Activated naive CD8-positive, alpha-beta T cell treated with anti-CD3 and anti-CD28 coated beads for 36 hours (primary cell): ENCODE measurements at places on chromosomes 6 and 20. TPM values are rescaled to one million over a fixed set of nuclear protein-coding genes. Genes with fewer than 3 reads are reported as not detected.
A peak's percentile ranks its signal among the peaks of the same experiment; 100 is the strongest.

GRCh38 chr6:53520320-53520928 is 24.5 kb downstream of the GCLC start:
- no peak for DNase-seq
- no peak overlapping the region for H3K27ac ChIP-seq
- H3K36me3 ChIP-seq = peaks cover 2% of the 10 kb centered on the region
- H3K27me3 ChIP-seq = no peaks in the 10 kb centered on the region

DNA sequence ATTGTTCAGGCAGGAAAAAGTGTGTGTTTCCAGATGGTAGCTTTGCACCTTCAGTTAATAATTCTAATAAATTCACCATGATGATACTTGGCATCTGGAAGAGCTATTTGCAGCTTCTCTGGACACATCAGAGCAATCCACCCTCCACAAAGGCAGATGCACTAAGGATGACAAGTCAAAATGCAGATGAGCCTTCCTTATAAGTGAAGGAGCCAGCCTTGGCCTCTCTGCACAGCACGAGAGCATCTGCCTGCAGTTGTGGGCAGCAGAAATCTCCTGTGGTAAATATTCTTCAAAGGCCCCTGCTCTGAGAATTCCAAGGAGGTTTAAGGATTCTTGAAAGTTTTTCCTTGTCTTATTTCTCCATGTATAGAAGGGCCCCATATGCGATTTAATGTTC is 6.9 kb upstream of the POM121L2 start:
- H3K36me3 ChIP-seq = no peaks in the 10 kb centered on the region
- no peak for DNase-seq
- no peak overlapping the region for H3K27ac ChIP-seq
- no peak overlapping the region for H3K4me3 ChIP-seq

DNA sequence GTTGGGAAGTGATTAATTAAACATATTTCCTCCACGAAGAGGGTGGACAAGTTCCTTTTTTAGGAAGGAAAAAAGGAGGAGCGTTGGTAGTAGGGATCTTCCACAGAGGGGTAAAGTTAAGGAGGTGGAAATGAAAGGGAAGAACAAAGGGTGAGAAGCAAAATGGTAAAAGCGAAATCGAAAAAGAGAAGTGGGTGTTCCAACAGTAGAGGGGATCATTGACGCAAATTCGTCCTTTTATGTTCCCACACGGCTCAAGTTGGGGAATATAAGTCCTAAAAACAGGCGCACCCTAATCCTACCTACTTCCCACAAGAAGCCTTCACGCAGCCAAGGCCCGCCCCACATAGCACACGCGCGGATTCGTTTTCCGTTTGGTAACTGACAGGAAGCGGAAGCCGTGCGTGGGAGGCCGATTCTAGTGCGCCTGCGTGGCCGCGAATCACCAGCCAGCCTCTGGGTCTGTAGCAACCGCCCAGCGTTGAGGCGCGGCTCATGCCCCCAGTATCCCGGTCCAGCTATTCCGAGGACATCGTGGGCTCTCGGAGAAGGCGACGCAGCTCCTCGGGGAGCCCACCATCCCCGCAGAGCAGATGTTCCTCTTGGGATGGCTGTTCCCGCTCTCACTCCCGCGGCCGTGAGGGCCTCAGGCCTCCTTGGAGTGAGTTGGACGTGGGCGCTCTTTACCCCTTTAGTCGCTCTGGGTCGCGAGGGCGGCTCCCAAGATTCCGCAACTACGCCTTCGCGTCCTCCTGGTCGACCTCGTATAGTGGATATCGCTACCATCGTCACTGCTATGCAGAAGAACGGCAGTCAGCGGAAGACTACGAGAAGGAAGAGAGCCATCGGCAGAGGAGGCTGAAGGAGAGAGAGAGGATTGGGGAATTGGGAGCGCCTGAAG is at the start of gene NKAPL:
Gene NKAPL, plus strand, starts transcription at position 421 of the 901 bp plus-strand sequence. Its CDS starts 75 bp downstream, at position 496.
- H3K4me1 ChIP-seq = peaks cover 7% of the 10 kb centered on the region
- peak; percentile 68 for DNase-seq
- H3K27me3 ChIP-seq = peaks cover 4% of the 10 kb centered on the region
- peak within 1 kb of the TSS; percentile 65 for H3K27ac ChIP-seq
- peak within 1 kb of the TSS; percentile 55 for H3K4me3 ChIP-seq

DNA sequence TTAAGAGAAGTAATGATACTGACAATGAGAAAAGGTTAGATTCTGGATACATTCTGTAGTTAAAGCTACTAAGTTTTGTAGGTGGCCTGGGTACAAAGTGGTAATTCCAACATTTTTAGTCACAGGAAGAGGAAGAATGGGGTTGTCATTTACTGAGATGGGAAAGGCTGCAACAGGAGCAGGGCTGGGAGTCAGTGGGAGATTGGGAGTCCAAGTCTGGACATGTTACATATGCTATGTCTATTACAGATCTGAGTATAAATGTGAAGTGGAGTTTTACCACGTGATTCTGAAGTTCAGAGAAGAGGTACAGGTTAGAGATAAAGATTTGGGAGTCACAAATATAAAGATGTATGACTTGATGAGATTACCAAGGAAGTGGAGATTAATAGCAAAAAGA is 116.2 kb downstream of the RWDD2A start:
- H3K27me3 ChIP-seq = peaks cover 11% of the 10 kb centered on the region
- no peak overlapping the region for H3K27ac ChIP-seq
- H3K4me1 ChIP-seq = no peaks in the 10 kb centered on the region
- H3K36me3 ChIP-seq = no peaks in the 10 kb centered on the region
- H3K4me3 ChIP-seq = no peak overlapping the region
- no peak for DNase-seq

DNA sequence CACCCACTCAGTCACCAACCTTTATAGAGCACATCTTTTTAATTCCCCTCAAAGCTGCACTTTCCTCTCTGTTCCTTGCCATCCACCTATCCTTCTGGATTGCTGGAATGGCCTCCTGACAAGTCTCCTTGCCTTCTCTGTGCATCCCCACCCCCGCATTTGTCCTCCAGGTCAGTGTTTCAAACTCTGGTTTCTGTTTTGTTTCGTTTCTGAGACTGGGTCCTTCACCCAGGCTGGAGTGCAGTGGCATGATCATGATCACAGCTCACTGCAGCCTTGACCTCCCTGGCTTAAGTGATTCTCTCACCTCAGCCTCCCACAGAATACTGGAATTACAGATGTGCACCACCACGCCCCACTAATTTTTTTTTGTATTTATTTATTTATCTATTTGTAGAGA is 96.2 kb downstream of the PLCB1 start:
- no peaks in the 10 kb centered on the region for H3K36me3 ChIP-seq
- no peaks in the 10 kb centered on the region for H3K4me1 ChIP-seq
- no peak overlapping the region for H3K27ac ChIP-seq
- H3K27me3 ChIP-seq = no peaks in the 10 kb centered on the region
- no peak for DNase-seq
- H3K4me3 ChIP-seq = no peak overlapping the region

GRCh38 chr6:13931797-13932402 is 7.1 kb downstream of the RNF182 start:
- no peak overlapping the region for H3K27ac ChIP-seq
- H3K4me3 ChIP-seq = no peak overlapping the region
- DNase-seq = no peak
- H3K27me3 ChIP-seq = peaks cover 51% of the 10 kb centered on the region
- H3K36me3 ChIP-seq = no peaks in the 10 kb centered on the region

- peaks cover 36% of the 10 kb centered on the region for H3K36me3 ChIP-seq
- H3K27ac ChIP-seq = no peak overlapping the region
- no peak for DNase-seq
- H3K27me3 ChIP-seq = no peaks in the 10 kb centered on the region
- peaks cover 10% of the 10 kb centered on the region for H3K4me1 ChIP-seq
Observed at GRCh38 chr6:128078276-128078675, 177.4 kb upstream of the THEMIS start.

DNA sequence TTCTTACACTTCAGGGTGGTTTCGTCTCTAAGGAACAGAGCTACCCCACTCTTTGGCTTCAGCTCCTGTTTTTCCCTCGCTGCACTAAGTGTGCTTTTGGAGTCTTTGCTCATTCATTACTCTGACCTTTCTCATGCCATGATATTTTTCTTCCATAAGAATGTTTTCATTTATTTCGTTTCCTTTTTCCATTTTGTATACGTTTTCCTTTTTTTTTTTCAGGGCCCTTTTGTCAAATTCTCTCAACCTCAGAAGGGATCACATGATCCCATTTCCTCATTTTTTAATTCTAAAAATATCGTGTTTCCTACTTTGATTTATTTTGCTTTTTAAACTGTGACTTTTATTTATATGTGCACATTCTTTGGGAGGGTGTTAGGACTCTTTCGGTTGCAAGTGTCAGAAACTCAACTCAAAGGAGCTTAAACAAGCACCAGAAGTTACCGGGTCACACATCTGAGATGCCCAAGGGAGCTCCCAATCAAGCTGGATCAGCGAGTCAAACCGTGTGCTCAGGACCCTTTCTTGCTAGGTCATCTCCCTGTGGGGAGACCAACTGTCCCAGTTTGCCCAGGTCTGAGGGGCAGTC is 40.6 kb downstream of the GCNT2 start:
- H3K4me1 ChIP-seq = no peaks in the 10 kb centered on the region
- peaks cover 13% of the 10 kb centered on the region for H3K36me3 ChIP-seq
- no peak for DNase-seq
- H3K4me3 ChIP-seq = no peak overlapping the region
- no peaks in the 10 kb centered on the region for H3K27me3 ChIP-seq
- no peak overlapping the region for H3K27ac ChIP-seq

DNA sequence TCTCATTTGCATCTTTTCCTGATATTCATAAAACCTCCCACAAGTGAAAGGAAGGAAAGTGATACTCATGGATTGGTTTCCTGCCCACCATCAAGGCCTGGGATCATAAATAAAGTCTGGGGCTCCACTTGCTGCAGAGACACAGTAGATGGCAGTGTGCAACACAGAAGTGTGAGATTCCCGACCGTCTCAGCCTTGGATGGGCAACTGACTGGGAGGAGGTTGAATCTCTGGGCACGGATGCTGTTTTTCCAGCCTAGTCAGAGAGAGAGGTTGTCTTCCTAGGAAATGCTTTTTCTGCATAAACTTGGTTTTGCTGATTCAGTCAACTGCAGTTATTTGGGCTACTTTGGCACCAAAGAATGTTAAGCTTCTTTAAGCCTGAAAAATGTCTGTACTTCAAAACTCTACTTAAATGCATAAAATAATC is 9.9 kb upstream of the RFPL4B start:
- peaks cover 7% of the 10 kb centered on the region for H3K27me3 ChIP-seq
- no peak for DNase-seq
- no peak overlapping the region for H3K27ac ChIP-seq
- H3K4me3 ChIP-seq = no peak overlapping the region
- H3K36me3 ChIP-seq = no peaks in the 10 kb centered on the region

DNA sequence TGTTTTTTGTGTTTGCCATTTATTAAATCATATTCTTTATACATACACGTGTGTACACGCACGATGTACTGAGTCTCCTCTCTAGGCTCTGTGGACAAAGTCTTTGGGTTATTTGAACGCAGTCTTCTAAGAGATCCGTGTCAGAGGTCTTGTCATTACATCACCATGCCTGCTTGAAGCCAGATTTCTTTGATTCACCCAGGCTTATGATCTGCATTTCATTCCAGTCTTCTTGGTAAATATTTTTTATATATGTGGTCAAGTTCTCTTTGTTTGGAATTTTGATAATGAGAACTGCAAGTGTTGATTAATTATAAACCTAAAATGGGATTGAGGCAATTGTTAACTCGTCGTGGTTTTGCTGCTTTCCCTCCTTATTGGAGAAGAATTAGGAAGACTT is 34.6 kb downstream of the KCNS1 start:
- H3K4me1 ChIP-seq = peaks cover 75% of the 10 kb centered on the region
- no peak for DNase-seq
- peaks cover 68% of the 10 kb centered on the region for H3K36me3 ChIP-seq
- H3K27ac ChIP-seq = peak overlapping the region; percentile 8

- H3K27me3 ChIP-seq = peaks cover 9% of the 10 kb centered on the region
- H3K4me3 ChIP-seq = no peak overlapping the region
- H3K27ac ChIP-seq = no peak overlapping the region
- H3K36me3 ChIP-seq = no peaks in the 10 kb centered on the region
- peaks cover 2% of the 10 kb centered on the region for H3K4me1 ChIP-seq
Observed at GRCh38 chr20:34834459-34834893, 9.0 kb upstream of the NCOA6 start.

DNA sequence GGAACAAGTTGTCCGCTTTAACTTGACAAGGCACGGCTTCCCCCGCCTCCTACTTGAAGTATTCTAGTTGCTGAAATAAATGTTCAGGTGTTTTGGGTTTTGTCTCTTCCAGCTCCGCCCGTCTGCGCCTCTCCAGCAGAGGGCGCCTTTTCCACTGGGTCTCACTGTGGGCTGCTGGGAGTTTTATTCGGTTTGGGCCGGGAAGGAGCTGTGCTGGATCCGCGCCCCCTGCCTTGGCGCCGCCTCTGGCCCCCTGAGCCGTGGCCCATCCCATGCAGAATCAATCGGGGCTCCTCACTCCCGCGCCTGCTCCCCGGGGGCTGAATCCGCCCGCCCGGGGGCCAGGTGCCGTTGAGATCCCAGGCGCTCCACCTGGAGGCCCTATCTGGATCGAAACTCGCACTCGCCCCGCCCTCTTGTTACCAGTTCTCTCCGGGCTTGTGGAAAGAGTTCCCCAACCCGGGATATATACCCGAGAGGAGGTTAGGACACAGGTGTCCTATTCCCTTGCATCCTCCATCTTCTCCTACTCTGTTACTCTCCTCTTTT is 51.0 kb upstream of the TCF21 start:
- peak; percentile 63 for DNase-seq
- peaks cover 39% of the 10 kb centered on the region for H3K27me3 ChIP-seq
- no peak overlapping the region for H3K27ac ChIP-seq
- no peaks in the 10 kb centered on the region for H3K36me3 ChIP-seq

GRCh38 chr6:2921520-2922115 is 18.5 kb upstream of the SERPINB9 start:
- no peak for DNase-seq
- H3K27ac ChIP-seq = no peak overlapping the region
- H3K4me1 ChIP-seq = peaks cover 13% of the 10 kb centered on the region
- no peak overlapping the region for H3K4me3 ChIP-seq

GRCh38 chr6:7307533-7307932 is 5.5 kb downstream of the SSR1 start:
- peak overlapping the region; percentile 40 for H3K27ac ChIP-seq
- H3K4me1 ChIP-seq = peaks cover 49% of the 10 kb centered on the region
- H3K4me3 ChIP-seq = peak overlapping the region; percentile 5
- DNase-seq = no peak
- H3K27me3 ChIP-seq = peaks cover 3% of the 10 kb centered on the region
- H3K36me3 ChIP-seq = peaks cover 50% of the 10 kb centered on the region

DNA sequence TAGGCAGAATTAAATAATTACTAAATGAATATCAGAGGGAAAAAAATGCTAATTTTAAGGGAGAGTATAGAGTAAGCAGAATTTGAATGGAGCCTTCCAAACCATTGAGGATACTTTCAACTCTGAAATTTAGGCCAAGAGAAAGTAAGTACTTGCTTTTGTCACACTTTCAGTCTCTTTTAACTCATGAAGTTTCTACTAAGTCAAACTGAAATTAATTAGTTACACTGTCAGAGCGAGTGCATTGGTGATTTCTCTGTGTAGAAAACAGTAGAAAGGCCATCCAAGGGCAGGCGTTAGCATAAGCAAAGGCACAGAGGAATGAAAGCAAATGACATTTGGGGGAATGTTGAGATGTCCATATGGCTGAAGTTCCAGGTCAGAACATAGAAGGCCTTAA is 92.9 kb downstream of the PLEKHG1 start:
- no peak overlapping the region for H3K4me3 ChIP-seq
- DNase-seq = no peak
- no peaks in the 10 kb centered on the region for H3K36me3 ChIP-seq
- peaks cover 4% of the 10 kb centered on the region for H3K27me3 ChIP-seq
- no peaks in the 10 kb centered on the region for H3K4me1 ChIP-seq

GLP1R gene
- total RNA-seq = 0.43 TPM

ARHGAP18 gene
- 8.9 TPM for total RNA-seq

ALDH8A1 gene
- total RNA-seq = 0.46 TPM

IL17F gene
- not detected for total RNA-seq

MYLIP gene
- total RNA-seq = 8.4 TPM

CDSN gene
- total RNA-seq = not detected

MAP7 gene
- 0.78 TPM for total RNA-seq

VSX1 gene
- total RNA-seq = not detected

RIPPLY2 gene
- not detected for total RNA-seq

ARFGAP1 gene
- total RNA-seq = 62.5 TPM

FKBP1C gene
- total RNA-seq = 1.5 TPM

UNC5CL gene
- 1.3 TPM for total RNA-seq
